ENCODE measurements at places on chromosomes 2 and 18.

DNA sequence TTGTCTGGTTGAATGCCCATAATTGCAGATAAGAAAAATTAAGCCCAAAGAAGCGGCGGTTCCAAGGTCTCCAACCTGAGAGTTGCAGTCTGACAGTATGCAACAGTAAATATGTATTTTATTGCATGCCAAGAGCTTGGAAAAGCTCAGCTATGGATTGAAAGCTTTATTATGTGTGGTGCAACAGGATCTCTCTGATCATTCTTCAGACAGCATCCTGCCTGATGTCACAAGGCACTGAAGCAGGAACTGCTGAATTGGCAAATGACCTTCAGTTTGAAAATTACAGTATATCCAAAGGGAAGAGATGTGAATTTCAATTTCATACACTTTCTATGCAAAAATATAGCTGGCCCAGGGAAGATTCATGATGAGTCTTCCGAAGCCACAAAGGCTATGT lies 42.5 kb downstream of the DOCK10 start:
- no peak for DNase-seq

DNA sequence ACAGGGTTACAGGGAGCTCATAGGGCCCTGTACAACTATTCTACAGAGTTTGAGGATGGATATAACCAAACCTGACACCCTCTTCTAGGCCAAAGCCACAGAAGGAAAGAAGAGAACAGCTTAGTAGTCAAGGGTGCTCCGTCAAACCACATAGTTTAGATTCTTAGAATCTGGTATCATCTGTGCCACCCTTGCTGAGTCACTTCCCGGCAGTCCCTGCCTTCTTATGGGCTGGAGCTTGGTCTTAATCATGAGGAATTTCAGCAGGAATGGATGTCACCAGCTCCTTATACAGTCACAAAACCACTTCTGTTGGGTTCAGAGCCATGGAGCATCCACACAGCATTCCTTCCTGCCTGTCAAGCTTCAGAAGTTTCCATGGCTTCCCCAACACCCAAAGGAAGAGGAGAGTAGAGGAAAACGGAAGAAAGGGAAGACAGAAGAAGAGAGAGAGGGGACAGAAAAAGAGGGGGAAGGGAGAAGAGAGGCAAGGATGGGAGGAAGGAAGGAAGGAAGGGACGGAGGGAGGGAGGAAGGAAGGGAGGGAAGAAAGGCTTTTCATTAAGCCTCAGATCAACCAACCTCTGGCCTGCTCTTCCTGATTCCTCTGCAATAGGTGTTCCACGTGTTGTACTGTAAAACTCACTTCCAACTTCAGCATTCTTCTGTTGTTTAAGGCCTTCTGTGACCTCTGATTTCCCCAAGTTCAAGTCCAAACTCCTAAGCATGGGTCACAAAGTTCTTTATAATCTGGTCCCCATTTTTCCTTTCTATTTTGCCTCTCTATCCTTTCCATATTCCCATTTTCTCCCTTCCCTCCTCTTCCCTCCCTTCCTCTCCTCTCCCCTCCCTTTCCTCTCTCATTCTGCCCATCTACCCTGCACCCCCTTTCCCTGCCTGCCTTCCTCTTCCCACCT lies 246.1 kb upstream of the TNP1 start:
- no peak for DNase-seq

GRCh38 chr2:135960150-135960549 lies 25.3 kb downstream of the DARS1 start:
- DNase-seq = no peak

DNA sequence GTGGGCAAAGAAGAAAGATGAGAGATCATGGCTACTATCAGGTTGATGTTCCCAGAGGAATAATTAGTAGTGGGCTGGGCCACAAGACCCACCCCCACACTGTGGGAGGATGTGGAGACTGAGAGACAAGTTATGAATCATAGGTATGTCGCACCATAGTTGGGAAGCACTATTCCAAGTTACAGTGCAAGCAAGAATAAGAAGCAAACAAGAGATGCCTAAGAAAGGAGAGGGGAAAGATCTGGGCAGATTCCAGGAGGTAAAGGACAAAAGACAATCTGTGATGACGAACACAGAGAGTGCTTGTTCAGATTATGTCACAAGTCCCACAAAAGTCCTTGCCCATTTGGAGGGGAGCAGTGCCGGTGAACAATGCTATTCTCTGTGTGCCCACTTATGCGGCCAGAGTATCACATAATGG lies 56.6 kb downstream of the FAM228A start:
- no peak for DNase-seq

DNA sequence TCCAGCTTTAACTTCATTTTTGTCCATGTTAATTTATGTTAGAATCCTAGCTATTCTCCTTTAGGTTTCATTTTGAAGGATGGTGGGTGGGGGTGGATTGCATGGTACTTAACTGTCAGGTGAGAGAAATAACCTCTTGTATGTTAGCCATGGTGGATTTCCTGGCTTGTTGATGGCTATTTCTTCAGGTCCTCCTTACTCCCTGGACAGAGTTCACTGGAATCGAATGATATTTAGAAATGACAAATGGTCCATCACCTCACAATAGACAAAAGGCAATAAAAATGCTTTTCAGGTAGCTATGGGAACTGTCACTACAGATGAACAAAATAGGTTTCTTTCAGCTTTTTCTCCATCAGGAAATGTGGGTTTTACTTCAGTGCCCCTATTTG lies 91.7 kb downstream of the EML6 start:
- no peak for DNase-seq

DNA sequence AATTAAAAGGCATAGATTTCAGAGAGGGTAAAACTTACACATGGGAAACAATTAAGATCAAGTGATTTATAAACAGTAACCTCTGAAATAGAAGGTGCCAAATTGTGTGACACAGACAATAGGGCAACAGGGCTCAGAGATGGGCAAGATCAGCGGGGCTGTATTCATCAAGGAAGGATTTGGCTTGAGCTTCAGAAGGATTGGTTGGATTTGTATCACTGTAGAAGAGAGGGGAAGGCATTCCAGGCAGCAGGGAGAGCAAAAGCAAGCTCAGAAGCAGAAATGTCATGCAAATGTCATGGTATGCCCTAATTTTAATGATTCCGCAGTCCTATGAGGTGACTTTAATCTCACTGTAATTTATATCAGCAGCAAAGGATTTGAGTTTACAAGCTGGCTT lies 415.0 kb upstream of the NRP2 start:
- DNase-seq = no peak

DNA sequence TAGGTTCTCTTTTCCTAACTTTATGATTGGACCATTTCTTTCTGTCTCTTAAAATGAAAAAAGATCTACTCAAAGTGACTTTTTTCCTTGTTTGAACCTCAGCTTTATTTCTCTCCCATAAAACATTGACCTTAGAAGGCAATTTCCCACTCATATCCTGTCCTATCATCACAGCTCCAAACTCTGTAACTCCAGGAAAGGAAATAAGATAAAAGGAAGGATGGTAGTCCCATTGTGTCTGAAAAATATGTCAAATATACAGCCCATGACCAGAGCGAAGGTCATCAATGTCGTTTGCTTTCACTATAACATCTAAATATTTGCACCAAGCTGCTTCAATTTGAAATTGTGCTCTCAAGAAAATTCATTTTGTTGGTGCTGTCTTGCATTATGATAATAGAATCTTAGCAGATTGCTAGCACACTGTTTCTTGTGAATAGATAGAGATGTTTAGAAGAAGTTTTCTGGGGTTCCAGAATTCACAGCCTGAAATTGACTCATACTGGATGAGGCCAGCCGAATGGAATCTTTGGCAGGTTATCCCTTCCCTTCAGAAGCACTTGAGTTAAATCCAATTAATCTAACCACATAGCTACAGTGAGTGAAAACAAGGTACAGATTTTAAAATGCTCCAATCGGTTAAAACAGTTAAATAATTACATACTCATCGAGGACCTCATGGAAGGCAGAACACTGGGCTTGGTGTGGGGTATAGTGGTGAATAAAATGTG lies 95.1 kb downstream of the CRIM1 start:
- no peak for DNase-seq

- DNase-seq = no peak
Observed at GRCh38 chr2:84797271-84797670, 83.6 kb downstream of the TRABD2A start.

DNA sequence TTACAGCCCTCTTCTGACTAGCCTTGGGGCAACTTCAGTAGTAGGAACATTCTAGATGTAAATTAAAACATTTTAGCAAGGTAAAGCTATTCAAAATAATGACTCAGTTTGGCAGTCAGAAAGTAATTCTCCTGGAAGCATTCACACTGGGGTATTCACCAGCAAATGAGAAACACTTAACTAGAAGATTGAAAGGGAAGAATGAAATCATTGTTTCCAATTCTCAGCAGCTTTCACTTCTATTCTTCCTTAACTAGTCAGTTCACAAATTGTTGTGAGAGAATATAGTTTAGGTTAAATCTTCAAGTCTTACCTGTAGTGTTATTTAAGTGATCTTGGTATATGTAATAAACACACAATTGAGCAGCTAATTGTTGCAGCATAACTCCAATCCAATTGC lies 1135.6 kb upstream of the FAM98A start:
- DNase-seq = no peak

- DNase-seq = no peak
Observed at GRCh38 chr2:8594731-8595427, 87.0 kb upstream of the ID2 start.

GRCh38 chr2:127423478-127423843 lies 5.2 kb downstream of the PROC start:
- no peak for DNase-seq

- DNase-seq = no peak
Observed at GRCh38 chr2:2919026-2919425, 458.6 kb downstream of the EIPR1 start.

DNA sequence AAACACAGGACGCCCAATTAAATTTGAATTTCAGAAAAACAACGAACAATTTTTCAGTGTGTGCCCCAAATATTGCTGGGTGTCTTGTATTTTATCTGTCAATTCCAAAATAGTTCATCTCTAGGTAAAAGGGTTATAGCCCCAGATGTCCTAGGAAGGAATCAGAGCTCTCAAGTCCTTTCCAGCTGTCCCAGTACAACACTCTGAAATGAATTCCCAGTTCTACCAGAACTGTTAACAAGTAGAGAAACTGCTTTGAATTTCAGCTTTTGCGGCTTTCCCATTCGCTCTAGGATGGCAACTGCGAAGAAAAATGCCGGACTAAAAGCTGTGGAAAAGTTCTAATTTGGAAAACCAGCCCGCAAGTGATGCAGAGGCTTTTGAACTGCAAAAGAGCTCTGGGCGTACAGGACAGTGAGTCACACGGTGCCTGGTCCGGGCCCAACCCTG lies 497 bp upstream of the GIGYF2 start:
- DNase-seq = no peak

DNA sequence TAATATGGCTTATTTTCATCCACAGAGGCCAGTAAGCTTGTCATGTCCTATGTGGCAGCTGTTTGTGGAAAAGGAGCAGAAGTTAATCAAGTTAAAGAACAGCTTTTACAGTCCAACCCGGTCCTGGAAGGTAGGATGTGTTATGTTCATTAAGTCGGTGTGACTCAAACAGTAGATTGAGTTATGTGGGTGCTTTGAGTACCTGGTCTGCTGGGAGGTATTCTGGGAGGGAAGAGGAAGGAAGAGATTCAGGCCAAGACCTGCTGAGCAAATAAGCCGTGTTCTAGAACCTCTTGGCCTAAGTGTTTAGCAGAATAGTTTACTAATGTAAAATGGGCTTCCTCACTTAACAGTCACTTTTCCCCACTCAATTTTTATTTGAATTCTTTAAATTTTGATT lies 96.2 kb downstream of the MYO1B start:
- no peak for DNase-seq

- no peak for DNase-seq
Observed at GRCh38 chr18:62312851-62313250, 12.3 kb upstream of the TNFRSF11A start.

GRCh38 chr2:64667535-64667934 lies 13.8 kb upstream of the SERTAD2 start:
- no peak for DNase-seq

Data from renal pelvis (tissue), 12 donors.